ENCODE measurements at places on chromosomes 16 and 17.

DNA sequence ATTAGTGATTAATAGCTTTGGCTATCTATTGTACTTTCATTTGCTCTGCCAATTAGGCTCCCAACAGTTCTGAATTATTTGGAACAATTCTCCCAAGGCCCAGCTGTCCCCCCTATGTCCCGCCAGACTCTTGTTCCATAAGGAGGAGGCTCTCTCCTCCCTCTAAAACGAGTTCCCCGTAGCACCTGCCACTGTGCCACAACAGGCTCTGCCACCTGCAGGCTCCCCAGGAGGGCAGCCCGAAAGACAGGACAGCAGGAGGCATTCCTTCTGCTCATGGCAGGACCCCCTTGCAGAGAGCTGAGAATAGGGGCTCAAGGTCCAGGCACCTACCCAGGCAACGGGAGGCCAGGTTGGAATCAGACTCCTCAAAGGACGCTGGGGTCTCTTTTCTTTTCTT lies 9.0 kb downstream of the PITPNM3 start:
- no peak for DNase-seq

DNA sequence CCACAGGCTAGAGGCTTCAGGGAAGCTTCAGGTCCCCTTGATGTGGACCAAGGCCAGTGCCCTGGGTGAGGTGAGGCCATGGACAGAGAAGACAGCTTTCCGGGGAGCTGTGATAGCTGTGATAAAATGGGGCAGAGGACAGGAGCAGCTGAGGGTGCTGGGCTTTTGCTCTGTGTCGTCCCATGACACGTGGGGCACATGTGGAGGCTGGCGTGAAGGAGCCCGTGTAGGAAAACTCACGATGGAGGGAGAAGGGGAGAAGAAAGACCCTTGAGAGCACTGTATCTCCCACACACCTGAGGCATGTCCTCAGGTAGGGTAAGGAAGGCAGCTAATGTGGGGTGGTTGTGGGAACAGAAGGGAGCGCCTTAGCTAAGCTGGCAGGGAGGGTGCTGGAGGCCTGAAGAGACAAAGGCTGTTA lies 21.3 kb downstream of the B9D1 start:
- DNase-seq = no peak

DNA sequence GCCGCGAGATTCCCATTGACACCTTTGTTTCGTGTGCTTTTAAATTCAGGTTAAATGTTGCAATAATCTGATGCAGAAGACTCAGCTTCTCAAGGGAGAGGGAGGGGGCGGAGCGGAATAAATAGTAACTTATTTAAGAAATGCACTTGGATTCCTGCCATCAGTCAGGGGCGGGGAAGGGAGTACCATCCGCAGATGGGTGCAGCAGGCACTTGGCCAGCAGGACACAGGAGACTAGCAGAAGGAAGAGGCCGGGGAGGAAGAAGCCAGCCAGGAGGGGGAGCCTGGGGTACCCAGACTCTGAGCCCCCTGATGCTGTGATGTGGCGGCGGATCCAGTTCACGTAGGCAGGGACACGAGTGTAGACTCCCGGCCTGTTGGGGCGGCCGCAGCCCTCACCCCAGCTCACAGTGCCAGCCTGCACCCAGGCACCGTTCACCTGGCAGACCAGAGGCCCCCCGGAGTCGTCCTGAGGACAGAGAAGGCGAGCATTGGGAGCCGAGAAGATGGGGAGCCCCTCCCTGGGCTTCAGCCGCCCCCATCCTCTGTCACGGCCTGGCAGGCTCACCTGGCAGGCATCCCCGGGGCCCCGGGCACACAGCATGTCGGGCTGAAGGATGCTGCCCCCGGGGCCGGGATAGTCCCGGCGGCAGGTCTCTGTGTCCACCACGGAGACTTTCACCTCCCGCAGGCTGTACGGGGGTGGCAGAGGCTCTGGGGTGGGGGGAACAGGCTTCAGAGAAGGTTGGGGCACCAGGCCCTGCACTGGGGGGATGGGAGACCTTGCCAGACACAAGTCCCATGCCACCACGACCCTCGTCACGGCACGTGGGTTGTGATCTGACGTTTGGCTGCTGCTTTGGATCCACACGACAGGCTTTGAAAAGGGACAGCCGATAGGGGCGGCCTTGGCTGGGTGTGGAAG lies 3.2 kb downstream of the TPSG1 start:
- DNase-seq = no peak

DNA sequence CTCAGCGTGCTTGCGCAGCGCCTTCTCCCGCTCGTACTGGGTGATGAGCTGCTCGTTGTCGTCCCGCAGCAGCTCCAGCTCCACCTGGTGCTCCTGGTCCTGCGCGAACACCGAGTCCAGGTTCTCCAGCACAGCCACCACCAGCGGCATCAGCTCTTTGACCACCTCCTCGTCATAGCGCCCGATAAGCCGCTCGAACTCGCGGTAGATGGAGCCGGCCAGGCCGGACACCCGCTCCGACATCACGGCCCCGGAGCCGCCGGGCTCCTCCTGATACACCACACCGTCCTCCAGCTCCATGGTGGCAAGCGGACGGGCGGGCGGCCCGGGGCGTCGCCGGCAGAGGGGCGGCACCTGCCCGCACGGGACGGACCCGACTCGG lies 320 bp downstream of the SPAG9 start:
- no peak for DNase-seq

DNA sequence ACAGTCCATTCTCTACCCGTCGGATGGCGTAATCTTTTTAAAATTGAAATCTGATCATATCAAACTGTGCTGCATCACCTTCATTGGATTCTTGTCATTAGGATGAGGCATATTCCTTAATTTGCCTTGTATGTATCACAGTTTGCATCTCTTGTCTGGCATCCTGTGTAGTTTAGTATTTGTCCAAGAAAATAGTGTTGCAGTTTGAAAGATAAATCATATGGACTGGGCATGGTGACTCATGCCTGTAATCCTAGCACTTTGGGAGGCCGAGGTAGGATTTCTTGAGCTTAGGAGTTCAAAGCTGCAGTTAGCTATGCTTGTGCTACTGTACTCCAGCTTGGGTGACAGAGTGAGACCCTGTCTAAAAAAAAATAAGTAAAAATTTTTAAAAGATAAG lies 5.8 kb upstream of the RSL1D1 start:
- no peak for DNase-seq

GRCh38 chr17:4270736-4271135 lies 7.0 kb upstream of the ANKFY1 start:
- no peak for DNase-seq

GRCh38 chr17:65559804-65560627 lies 1.4 kb downstream of the AXIN2 start:
- DNase-seq = no peak

DNA sequence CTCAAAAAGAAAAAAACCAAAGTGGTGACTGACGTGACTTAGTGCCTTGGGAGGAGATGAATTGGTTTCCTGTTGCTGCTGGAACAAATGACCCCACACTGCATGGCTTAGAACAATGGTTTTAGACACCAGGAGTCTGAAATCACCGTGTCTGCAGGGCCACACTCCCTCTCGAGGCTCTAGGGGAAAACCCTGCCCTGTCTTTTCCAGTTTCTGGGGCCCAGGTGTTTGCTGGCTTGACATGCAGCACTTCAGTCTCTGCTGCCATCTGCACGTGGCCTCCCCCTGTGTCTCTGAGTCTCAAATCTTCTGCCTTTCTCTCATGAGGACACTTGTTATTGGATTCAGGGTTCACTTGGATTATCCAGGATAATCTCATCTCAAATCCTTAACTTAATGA lies 323.8 kb upstream of the TNRC6C start:
- no peak for DNase-seq

DNA sequence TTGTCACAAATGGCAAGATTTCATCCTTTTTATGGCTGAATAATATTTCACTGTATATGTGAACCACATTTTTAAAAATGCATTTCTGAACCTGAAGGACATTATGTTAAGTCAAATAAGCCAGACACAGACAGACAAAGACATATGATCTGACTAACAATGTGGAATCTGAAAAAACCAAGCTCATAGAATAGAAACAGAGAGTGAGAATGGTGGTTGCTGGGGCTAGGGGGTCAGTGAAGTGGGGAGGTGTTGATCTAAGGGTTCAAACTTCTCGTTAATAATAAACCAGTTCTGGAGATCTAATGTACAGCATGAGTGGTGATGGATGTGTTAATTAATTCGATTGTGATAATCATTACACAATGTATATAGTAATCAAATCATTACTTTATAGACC lies 475.1 kb downstream of the WWOX start:
- DNase-seq = no peak

DNA sequence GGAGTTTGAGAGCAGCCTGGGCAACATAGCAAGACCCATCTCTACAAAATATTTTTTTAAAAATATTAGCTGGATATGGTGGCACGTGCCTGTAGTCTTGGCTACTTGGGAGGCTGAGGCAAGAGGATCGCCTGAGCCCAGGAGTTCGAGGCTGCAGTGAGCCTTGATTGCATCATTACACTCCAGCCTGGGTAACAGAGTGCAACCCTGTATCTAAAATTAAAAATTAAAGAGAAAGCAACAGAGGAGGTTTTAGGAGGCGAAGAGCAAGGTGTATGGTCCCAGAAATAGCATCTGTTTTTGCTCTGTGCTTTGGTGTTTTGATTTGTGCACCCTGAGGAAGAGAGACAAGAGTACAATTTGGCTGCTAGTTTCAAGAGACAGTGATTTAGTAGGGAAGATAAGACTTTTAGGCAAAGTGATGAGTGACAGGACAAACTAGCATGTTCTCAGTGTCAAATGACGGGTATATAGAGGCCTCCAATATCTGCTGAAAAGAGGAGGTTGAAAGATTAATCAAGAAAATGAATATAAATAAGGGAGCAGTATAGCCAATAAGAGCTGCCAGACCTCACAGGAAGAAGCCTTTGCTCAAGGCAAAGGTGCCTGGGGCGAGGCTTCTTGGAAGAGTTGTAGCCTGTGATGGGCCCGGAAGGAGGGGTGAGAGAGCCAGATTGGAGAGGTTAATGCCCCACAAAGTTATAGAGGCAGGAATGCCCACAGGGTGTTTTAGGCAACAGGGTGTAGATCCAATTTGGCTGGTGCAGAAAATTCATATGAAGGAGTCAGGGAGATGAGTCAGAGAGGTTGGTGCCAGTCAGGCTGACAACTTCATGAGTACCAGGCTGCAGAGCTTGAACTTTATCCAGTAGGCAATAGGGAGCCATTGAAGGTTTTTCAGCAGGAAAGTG lies 11.4 kb downstream of the HLF start:
- DNase-seq = no peak

- no peak for DNase-seq
Measured at GRCh38 chr17:79047923-79048825, 24.2 kb downstream of the C1QTNF1 start.

DNA sequence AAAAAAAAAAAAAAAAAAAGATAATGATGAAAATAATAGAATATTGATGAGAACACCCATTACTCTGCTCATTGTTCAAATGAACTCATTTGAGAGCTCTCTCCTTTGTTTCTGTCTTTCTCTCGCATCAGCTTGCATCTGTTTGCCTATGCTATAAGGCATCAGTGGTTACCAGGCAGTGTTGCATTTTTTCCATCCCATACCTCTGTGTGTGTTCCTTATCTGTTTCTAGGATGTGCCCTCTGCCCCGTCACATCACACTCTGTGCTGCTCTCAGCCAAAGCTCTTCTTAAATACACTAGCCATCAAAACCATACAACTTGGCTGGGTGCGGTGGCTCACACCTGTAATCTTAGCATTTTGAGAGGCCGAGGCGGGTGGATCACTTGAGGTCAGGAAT lies 568.2 kb downstream of the WWOX start:
- no peak for DNase-seq

GRCh38 chr16:73056921-73057290 lies 9.0 kb upstream of the ZFHX3 start:
- no peak for DNase-seq

GRCh38 chr16:79991969-79992368 lies 391.4 kb upstream of the MAF start:
- no peak for DNase-seq

GRCh38 chr16:57356547-57356946 lies 2.0 kb upstream of the CCL22 start:
- DNase-seq = no peak

DNA sequence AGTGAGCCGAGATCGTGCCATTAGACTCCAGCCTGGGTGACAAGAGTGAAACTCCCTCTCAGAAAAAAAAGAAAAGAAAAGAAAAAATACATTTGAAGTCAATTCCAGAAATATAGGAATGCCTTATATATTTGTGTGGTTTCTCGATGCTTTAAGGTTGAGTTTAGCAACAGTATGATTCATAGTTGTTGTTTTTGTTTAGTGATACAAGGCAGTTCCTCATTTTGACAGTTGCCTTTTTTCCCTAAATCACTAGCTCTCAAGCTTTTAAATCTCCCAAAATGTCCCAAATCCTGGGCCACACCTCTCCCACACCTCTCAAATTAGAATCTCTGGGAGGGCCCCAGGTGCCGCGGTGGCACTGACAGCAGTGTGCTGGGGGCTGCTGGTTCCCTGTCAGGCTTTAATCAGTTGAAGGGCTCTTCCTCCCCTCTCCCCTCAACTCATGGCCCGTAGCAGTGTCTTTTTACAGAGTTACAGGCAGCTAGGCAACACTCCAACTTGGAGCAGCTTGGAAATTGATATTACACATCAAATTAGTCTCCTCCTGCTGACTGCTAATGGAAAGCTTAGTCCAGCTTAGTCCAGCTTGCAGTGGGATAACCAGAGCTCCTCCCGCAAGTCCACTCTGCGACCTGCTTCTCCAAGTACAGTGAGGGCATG lies 58.4 kb downstream of the EPN2 start:
- no peak for DNase-seq

GRCh38 chr17:41354536-41354935 lies 3.9 kb upstream of the KRT33A start:
- DNase-seq = no peak

GRCh38 chr17:2990396-2990795 lies 73.0 kb downstream of the OR1D5 start:
- no peak for DNase-seq

DNA sequence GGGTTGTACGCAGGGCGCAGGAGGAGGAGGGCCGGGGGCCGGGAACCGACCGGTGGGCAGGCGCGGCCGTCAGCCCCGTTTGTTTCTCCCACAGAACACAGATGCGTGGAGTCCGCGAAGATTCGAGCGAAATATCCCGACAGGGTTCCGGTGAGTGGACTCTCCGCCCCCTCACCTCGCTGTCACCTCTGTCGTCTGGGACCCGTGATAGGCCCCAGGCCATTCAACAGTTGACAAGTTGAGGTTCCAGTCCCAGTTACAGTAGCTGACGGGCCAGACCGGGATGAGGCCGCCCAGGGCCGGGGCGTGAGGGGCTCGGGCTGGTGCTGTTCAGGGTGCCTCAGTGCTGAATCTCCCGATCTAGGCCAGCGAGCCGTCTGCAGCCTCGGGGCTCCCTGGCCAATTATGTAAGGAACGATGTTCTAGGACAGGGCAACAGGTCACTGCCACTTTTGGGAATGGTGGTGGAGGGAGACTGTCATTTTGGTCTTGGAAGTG lies 628 bp downstream of the GABARAPL2 start:
- DNase-seq = no peak

DNA sequence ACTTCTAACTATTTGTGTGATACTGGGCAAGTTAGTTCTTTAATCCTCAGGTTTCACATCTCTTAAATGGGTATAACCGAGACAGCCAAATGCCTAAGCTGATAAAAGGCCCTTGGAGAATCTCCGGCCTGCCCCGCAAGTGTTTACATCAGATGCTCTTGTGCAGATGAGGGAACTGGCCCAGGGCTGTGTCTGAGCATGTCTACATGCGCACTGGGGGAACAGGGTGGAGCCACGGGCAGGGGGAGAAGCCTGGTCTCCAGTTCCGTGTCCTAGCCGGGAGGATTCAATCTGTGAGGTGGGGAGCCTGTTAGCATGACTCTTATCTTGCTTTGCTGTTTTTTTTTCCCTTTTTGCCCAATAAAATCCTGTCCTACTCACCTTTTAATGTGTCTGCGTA lies 222.9 kb downstream of the CDH8 start:
- DNase-seq = no peak

Data from HCT116 (cell line).